ENCODE measurements at places on chromosomes 3 and 15.

DNA sequence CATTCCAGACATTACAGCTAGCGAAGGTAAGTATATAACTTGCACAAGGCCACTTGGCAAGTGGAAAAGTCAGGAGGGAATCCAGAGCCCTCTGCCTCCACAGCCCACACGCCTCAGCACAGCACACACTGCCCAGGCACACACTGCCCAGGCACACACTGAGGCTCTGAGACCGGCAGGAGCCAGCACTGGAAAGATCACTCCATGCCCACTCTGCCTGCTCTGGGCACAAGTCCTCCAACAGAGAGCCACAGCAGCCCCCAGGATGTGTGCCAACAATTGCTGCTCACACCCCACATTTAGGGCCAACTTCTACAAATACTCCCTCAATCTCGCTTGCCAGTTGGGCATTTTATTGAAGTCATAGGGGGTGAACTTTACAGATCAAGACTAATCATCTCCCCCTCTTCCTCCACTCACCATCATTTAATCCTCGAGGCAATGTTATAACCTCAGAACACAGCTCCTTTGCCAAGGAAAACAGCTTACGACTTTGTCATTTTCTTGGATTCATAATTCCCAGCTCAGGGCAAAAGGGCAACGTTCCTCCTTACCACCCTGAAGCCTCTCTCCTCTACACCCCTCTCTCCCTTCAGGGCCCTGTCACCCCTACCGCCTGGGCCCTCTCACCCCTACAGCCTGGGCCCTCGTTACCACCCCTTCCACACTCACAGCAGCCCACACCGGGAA, 53.0 kb upstream of the TPM1 start:
- DNase-seq: no peak

DNA sequence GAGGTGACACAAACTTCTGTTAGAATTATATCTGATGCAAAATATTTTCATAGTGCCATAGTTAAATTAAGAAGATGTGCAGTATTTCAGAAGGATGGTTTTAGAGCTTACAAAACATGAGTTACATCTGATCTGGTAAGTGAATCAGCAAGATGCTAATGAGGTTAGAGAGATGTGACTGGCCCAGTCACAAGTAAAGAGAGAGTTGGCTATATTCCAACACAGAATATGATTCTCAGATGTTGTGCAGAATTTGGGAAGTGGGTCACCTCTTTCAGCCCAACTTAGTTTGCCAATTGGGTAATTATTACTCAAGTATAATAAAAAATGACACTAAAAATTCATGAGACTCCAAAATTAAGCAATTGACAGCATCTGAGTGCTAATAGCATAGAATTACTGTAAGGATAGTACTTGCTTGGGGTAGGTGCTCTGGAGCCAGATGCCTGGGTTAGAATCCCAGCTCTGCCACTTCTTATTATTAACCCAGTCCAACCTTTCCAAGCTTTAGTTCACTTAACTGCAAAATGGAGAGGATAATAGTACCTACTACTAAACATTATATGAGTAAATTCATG, 30.8 kb downstream of the P2RY1 start:
- no peak for DNase-seq

GRCh38 chr3:133746712-133747066, 496 bp downstream of the TF start:
- no peak for DNase-seq

- DNase-seq: no peak
Measured at GRCh38 chr15:60005352-60006202, 1.5 kb downstream of the FOXB1 start.

DNA sequence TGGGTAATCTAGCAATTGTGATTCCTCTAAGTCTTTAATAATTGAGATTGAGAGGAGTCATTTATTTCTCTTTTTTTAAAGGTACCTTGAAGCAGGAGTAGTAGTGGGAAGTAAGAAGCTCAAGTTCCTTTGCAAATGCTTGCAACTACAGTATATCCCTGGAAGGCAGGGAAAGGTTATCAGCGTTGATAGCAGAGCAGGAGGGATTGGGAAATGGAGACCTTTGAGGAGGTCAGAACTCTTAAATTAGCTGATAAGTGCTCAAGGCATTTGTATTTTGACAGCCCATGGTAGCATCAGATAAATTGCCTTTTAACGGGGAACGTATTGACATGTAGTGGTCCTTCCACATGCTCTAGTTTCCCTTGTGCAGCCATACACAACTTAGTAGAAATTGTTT, 47.7 kb downstream of the MEF2A start:
- DNase-seq: no peak

- no peak for DNase-seq
Measured at GRCh38 chr3:183259621-183260020, 6.6 kb downstream of the B3GNT5 start.

GRCh38 chr15:48720646-48721045, 75.1 kb upstream of the FBN1 start:
- no peak for DNase-seq

- DNase-seq: peak; percentile 91
Measured at GRCh38 chr15:85689729-85690128, 105.0 kb downstream of the KLHL25 start.

- no peak for DNase-seq
Measured at GRCh38 chr3:150555859-150556436, 9.4 kb downstream of the EIF2A start.

DNA sequence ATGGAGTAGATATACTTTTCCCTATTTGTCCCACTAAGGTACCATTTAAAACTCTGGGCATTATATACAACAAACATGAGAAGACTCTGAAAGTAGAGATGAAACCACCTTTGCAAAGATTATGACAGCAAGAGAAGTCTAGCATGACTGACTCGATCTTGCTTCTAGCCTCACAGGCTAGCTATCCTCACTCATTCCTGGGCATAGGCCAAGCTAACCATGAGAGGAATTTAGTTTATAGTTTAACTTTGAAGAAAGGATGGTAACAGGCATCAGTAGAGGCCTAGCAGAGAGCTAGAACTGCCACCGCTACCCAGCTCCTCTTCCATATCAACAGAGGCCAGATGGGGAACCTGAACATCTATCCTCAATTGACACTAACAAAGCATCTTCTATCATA, 63.5 kb upstream of the FSIP1 start:
- DNase-seq: no peak

GRCh38 chr3:172138792-172139507, 99.6 kb downstream of the FNDC3B start:
- DNase-seq: peak; percentile 68

- DNase-seq: no peak
Measured at GRCh38 chr3:184066211-184066610, 13.4 kb downstream of the HTR3C start.

DNA sequence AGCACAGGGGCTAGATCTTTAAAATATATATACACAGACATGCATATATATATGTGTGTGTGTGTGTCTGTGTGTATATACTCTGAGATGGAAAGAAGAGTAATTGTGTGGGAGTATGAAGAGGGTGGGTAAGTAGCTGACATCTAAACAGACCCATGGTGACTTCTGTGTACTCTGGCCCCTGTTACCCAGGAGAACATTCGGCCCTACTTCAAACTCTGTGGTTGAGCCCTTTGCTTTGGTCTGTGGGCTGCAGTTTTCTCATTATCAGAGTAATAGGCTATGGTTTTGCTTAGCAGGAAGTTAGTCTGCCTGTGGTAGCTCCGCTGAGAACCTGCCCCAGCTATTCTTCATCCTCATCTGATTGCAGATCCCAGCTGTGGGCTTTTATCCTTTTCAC, 141.4 kb downstream of the RBPMS2 start:
- DNase-seq: no peak

DNA sequence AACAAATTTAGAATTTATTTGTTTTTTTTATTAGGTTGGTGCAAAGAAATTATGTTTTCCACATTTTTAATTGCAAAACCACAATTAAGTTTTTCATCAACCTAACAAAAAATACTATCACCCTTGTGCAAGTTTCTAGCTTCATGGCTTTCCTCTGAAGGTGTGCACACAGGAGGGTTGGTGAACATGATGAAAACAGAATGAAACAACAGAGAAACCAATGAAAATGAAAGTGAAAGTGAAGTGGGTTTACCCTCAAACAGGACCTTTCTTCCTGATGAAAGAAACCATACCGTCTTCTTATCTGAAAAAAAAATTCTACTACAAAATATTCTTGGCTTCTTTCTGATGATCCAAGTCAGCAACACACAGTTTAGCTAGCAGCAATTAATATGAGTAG, 71.9 kb upstream of the FEZF2 start:
- no peak for DNase-seq

DNA sequence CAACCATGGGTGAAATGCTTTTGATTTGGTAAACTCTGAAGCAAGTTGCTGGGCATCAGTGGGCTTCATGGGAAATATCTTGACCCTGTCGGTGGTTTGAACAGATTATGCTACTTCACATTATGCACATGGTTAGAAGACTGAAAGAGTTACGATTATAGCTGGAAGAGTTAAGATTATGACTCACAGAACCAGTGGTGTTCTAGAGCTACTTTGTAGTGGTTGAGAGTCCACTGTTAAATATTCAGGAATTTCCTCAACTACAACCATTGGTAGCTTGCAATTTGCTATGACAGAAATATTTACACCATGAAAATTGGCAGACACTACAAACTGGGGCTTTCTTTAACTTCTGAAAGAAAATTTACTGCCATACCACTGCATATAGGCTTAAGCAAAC, 99.3 kb downstream of the GADL1 start:
- no peak for DNase-seq

GRCh38 chr3:179278932-179279693, 28.2 kb upstream of the KCNMB3 start:
- no peak for DNase-seq

GRCh38 chr3:112687211-112687610, 46.3 kb upstream of the CCDC80 start:
- no peak for DNase-seq

GRCh38 chr3:195705081-195705991, 15.4 kb upstream of the MUC20 start:
- no peak for DNase-seq

DNA sequence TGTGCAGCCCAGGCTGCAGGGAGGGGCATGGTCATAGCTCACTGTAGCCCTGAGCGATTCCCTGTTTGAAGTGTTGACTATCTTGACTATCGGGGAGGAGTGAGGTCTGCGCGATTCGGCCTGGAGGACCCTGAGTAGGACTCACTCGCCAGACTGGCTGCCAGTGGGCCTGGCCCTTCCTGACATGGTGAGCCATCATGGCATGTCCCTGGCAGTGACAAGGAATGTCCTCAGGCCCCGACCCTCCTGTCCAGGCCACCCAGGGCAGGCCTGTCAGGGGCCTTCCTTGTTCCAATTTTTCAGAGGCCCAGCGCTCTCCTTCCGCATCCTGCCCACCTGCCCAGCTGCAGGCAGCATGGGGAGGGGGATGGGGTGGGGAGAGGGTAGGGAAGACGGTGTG, 5.2 kb upstream of the OCA2 start:
- DNase-seq: no peak

GRCh38 chr3:188233320-188233719, 79.4 kb downstream of the LPP start:
- peak; percentile 27 for DNase-seq

GRCh38 chr3:11411956-11412355, 139.8 kb downstream of the ATG7 start:
- no peak for DNase-seq

GRCh38 chr15:82060817-82061216, 15.0 kb upstream of the MEX3B start:
- no peak for DNase-seq

DNA sequence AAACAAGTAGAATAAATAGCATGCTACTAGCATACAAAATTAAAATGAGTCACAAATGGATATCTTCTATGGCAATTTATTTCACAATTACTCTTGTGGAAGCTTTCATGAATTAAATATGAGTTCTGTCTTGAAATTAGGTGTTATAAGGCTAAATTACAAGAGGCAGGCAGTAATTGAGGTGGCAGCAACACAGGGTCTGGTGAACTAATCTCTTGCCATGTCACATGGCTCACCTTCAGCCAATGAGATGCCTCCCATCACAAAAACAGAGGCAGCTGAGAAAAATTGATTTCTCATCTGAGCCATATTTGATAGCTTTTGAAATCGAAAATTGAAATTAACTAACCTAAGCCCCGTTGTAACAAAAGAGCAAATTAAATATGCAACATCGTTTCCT, 268.8 kb downstream of the NR2F2 start:
- no peak for DNase-seq

- DNase-seq: no peak
Measured at GRCh38 chr15:65783872-65784271, 8.2 kb downstream of the DENND4A start.

DNA sequence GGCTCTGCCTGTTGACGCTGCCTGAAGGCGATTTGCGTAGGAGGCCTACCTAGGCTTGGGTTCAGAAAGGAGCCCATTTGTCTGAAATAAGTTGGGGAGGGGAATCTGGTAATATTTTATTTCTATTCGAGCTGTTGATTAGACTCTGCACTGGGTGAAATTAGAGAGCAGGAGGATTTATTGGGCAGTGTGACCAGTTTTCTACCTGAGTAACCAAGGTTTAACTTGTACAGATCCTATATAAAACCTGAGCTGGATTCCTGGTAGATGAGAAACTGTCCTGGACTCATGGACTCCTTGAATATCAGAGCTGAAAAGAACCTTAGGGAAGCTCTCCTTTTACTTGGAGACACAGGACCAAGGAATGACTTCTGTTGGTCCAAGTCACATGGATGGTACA, 19.6 kb upstream of the GPR156 start:
- DNase-seq: no peak

GRCh38 chr3:110752307-110752706, 319.3 kb upstream of the NECTIN3 start:
- DNase-seq: no peak

GRCh38 chr15:36178303-36178633, 401.2 kb upstream of the CDIN1 start:
- DNase-seq: no peak

GRCh38 chr3:129252748-129253147, 3.3 kb downstream of the COPG1 start:
- no peak for DNase-seq

DNA sequence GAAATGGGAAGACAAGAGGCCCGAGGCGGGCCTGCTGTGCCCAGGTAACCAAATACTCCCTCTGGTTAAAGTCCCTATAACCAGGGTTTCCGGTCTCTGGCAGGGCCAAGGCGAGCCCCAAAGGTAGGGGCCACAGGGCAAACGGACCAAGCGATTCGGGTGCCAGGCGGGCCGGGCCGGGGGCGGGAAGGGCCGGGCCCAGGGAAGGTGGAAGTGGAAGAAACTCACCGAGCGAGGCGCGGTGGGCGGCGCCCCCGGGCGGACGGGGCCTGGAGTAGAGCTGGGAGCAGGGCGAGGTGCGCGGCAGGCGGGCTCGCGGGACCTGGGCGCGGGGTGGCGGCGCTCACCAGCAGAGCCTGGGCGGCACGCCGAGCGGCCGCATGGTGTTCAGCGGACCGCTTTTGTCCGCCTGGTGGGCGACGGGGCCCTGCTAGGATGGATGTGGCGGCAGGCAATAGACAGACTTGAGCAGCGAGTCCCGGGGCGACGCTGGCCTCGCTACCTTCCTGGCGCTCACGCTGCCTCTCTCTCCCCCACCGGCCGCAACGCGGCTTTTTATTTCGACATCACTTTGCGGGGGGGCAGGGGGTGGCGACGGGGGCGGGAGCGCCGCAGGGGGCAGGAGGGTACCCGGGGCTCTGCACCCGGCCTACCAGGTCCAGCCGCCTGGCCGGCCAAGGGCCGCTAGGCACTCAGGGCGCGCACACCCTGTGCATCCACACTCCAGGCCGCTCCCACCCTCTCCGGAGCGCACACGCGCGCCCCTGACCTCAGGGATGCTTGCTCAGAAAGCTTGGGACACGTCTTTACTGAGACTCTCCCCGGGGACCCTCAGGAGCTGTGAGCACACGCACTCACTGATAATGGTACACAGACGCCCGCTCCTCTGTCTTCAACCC, at the start of gene GATA2:
Gene GATA2 (minus strand): TSS at position 531 of the 899 bp plus-strand sequence. CDS start 6,170 bp downstream, outside the sequence.
- no peak for DNase-seq
